ENCODE measurements at places on chromosomes 3 and 15.

DNA sequence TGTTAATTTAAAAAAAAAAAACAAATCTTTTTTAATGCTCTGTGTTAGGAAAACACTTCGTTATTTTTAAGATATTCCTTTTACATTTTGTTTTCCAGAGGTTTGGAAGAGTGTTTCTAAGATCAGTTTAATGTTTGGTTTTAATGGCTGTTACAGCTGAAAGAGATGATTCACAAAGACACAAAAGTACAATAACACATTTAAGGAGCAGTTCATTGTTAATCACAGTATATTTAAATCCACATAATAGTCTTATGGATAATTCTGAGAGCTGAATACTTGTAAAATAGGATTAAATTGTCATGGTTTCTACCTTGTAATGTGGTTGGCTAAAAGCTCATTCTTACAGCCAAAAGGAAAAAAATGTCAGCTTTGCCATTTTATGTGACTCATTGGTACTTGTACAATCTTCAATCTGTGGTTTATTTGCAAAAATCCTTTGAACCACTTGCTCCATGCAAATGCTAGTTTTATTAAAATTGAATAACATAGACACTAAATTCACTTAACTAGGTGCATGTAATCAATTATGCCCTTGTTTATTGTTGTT lies 426.4 kb downstream of the NLGN1 start:
- no peak for DNase-seq

GRCh38 chr3:65483480-65483879 lies 555.2 kb downstream of the MAGI1 start:
- no peak for DNase-seq

DNA sequence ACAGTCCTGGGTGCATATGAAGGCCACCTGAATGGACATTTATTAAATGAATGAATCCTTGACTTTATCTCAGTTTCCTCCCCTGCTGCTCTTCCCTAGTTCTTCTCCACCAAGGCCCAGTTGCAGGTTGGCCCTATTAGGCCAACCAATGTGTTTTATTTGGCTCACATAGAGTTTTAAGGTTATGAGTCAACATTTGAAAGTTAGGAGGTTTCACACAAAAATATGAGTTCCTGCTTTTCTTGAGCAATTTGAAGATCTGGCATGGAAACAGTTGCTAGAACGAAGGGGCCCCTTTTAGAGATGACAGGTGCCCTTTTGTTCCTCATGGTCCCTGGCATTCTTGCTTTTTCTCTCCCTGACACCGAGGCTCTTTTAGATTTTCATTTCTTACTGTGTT lies 83.0 kb upstream of the PDZRN3 start:
- no peak for DNase-seq

DNA sequence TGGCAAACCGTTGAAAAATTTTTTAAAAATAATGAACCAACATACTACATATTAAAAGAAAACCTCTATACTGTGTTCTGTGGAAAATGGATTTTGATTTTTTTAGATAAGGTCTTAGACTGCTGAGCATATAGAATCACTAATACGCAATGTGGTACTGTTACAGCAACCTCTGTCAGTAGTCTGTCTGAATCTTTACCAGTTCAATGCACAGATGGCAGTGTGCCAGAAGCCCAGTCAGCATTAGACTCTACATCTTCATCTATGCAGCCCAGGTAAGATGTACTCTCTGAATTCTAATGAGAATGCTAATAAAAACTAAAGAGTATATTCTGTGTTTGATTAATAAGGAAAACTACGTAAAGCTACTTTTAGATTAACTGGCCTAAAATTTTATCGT lies 31.3 kb upstream of the FAH start:
- peak; percentile 82 for DNase-seq

- peak; percentile 1 for DNase-seq
Observed at GRCh38 chr3:8982509-8982908, 19.2 kb upstream of the RAD18 start.

DNA sequence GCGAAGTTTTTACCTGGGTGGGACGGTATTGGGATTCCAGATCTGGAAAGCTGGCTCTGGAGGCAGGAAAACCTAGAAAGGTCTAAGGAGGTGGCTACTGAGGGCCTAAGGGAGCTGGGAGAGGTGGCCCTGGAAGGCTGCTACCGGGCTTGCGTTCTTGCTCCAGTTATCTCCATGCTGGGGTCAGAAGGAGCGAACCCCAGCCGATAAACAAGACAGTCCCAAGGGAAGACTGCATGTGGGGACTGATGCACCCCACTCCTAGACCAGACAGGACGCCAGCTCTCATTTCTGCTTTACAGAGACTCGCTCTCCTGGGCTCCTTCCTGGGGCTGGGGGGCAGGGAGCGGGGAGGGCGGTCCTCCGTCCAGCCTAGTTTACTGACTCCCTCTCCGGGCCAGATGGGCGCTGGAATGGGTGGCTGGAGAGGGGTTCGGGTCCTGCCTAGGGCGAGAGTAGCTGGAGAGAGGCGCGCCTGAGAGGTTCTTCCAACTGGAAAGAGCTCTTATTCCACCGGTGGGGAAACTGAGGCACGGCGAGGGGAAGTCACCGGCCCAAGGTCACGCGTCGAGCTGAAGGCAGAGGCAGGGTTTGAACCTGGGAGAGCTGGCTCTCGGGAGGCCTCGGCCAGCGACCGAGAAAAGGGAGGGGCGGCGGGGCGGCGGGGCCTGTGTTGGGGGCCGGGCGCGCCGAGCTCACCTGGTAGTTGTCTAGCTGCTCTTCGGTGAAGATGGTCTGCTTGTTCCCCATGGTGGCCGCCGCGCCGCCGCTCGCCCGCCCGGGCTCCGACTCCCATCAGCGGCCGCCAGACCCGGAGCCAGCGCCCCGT lies 565 bp downstream of the CIB2 start:
- no peak for DNase-seq

DNA sequence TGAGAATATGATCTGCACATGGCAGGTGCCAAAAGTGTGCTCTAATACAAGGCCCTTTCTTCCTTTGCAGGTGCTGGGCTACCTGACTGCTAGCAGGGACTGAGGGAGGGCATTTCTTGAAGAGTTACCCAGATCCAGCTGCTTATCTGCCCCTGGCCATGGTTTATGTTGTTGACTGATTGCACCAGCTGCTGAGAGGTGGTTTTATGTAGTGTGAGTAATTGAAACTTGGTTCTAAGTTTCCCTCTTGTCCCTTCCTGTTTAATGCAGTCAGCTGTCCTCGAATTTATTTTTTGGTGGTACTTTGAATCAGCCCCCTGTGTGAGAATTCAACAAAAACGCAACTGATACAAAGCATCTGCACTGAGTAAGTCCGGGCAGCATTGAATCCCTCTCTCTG lies 288.3 kb upstream of the C2CD4B start:
- DNase-seq, result no peak

GRCh38 chr3:2544718-2545117 lies 446.1 kb downstream of the CNTN4 start:
- DNase-seq, result no peak

GRCh38 chr3:108590460-108590859 lies 938 bp downstream of the DZIP3 start:
- DNase-seq, result peak; percentile 12

GRCh38 chr3:194269610-194270145 lies 81.5 kb downstream of the CPN2 start:
- no peak for DNase-seq

DNA sequence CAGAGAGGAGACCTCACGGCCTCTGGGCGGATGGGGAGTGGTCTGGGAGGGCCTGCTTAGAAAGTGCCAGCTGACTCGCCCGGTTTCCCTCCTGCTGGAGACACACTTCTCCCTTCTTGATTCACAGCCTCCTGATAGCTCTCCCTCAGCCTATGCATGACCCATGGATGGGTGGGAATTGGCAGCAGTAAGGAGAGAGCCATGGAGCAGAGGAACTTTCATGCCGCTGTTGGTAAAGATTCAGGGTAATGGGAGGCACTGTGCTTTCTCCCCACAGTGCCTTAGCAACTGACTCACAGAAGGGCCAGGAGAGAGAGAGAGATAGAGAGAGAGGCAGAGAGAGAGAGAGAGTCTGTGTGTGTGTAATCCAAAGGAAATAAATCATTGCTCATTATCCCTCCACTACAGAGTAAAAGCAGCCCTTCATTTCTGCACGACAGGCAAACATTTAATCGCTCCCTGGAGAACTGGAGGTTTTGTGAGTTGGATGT lies 82.8 kb downstream of the SEMA5B start:
- no peak for DNase-seq

GRCh38 chr3:172601066-172601832 lies 78.0 kb upstream of the TNFSF10 start:
- DNase-seq, result no peak

- no peak for DNase-seq
Observed at GRCh38 chr3:123632161-123632655, 47.4 kb upstream of the HACD2 start.

- DNase-seq, result no peak
Observed at GRCh38 chr3:69568458-69568857, 170.8 kb upstream of the MITF start.

GRCh38 chr15:66860844-66861243 lies 158.8 kb downstream of the SMAD6 start:
- no peak for DNase-seq

GRCh38 chr3:50192689-50193141 lies 1.3 kb downstream of the GNAT1 start:
- DNase-seq, result peak; percentile 1

- DNase-seq, result no peak
Observed at GRCh38 chr3:187295316-187296034, 3.9 kb upstream of the MASP1 start.

DNA sequence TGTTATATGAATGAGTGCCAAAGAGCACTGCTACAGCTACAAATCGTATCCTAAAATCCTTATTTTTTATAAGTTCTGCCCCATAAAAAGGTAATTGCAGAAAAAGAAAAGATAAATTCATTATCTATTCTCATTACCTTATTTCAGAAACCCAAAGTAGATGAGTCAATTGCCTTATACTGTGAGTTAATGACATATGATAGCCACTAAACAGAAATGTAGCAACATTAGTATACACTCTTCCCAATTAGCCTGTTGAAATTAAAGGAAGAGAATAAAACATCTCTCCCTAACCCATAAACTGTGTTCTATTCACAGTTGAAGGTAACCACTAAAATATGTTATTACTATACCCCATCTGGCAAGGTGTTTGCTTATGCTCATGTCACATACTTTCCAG lies 11.0 kb downstream of the TBL1XR1 start:
- DNase-seq, result no peak

DNA sequence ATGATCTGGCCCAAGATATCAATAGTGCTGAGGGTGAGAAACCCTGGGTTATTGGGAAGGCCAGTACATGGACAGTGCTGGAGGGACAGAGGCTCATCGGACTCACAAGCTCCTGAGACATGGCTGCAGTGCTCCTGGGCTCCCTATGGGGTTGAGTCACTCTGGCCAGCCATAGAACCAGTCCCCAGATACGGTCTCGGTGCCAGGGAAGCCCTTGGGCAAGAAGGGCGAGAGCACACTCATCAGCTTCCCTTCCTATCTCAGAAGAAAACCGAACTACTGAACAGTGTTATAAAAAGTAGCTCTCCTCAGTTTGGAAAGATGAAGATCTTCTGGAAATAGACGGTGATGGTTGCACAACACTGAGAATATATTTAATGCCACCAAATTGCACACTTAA lies 34.4 kb downstream of the POC1A start:
- DNase-seq, result no peak

GRCh38 chr3:31039145-31039544 lies 144.7 kb upstream of the GADL1 start:
- no peak for DNase-seq

GRCh38 chr15:53918180-53919079 lies 59.8 kb upstream of the UNC13C start:
- DNase-seq, result no peak

DNA sequence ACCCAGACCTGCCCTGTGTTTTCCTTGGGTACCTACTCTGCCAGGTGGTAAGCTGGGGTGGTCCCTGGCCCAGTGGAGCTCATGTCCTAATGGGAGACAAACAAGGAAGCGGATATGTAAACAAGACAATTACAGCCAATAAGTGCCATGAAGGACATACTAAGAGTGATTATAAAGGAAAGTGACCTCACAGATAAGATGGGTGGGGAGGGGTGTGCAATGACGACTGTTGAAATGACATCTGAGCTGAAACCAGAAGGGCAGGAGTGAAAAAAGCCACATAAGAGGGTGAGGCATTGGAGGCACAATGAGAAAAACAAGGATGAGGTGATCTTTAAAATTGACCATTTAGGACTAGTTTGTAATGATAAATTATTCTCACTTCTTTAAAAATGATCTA lies 336.2 kb upstream of the IL12A start:
- DNase-seq, result no peak

- DNase-seq, result no peak
Observed at GRCh38 chr3:119494597-119494996, 3.8 kb upstream of the TIMMDC1 start.

GRCh38 chr3:13047296-13048165 lies 25.7 kb downstream of the IQSEC1 start:
- no peak for DNase-seq

GRCh38 chr3:72692990-72693389 lies 155.3 kb downstream of the SHQ1 start:
- no peak for DNase-seq

DNA sequence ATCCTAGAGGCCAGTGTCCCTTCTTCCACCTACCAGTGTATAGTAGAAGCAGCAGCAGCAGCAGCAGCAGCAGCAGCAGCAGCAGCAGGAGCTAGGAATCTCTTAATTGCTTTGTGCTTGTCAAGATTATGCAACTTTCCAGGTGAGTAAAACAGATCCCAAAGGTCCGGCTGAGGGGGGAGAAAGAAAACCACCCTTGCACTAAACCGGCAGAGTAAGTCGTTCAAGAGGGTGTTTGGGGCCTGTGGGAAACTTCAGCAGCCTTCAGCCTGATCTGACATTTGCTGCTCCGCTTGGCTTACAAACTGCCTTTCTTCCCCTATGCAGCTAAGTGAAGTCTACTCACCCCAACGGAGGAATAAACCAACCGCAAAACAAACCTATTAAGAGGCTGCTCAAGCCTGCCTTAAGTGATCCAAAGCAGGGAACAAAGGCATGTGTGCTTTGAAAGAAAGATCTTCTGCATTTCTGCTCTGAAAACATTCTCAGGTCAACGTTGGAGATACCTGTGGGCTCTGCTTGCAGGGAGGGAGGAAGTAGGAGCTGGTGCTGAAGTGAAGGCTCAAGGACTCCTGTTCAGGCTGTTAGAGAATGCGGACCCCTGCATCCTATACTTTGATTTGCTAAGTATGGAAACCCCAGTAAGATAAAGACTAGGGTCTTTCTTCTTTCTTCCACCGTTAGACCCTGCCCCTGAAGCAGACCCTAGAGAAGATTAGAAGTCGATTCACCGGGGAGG lies 35.7 kb upstream of the DLG1 start:
- no peak for DNase-seq

GRCh38 chr3:157232141-157232540 lies 72.2 kb upstream of the CCNL1 start:
- DNase-seq, result no peak

DNA sequence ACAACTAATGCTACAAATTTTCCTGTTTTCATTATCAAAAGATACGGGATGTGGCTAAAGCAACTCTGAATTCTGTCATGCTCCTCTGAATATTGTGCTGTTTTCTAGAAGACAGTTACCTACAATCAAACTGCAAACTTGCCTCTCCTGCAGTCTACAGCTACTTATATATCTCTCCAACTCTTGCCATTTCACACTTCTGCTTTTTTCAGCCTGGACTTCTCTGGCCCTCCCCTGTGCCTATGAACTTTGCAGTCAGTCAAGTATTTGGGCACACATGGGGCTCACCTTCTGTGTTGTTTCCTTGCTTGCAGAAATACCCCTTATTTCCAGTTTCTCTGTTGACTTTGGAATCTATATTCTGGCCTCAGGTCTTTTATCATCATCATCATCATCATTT lies 575.6 kb downstream of the GRM7 start:
- no peak for DNase-seq

Measured in NCI-H1694 treated with DMSO at 0.1 percent for 48 hours (cell line).